Smooth muscle cell of trachea (primary cell): ENCODE measurements at places on chromosomes 3 and 15. TPM values are rescaled to one million over a fixed set of nuclear protein-coding genes. Genes with fewer than 3 reads are reported as not detected.

IGF1R gene
- 49.0 and 71.6 TPM in 2 replicates for total RNA-seq

EEF1AKMT4 gene
- total RNA-seq: 0.87 and 2.0 TPM in 2 replicates

SLC28A1 gene
- total RNA-seq: not detected in 2 replicates

MIX23 gene
- total RNA-seq: 25.6 and 33.6 TPM in 2 replicates

CTXN2 gene
- not detected in 2 replicates for total RNA-seq
